ENCODE measurements at places on chromosomes 4 and X. TPM values are rescaled to one million over a fixed set of nuclear protein-coding genes. Genes with fewer than 3 reads are reported as not detected.

DNAAF6 gene
- total RNA-seq = not detected

TMPRSS11F gene
- not detected for total RNA-seq

NLGN4X gene
- not detected for total RNA-seq

ATP5ME gene
- total RNA-seq = 82.3 TPM

FHIP1A gene
- total RNA-seq = 0.80 TPM

ERVMER34-1 gene
- not detected for total RNA-seq

JCHAIN gene
- total RNA-seq = not detected

CXCL13 gene
- total RNA-seq = not detected

EDA gene
- 2.8 TPM for total RNA-seq

YIPF7 gene
- not detected for total RNA-seq

TCEAL6 gene
- total RNA-seq = not detected

WDFY3 gene
- 167 TPM for total RNA-seq

PNCK gene
- total RNA-seq = not detected

RBM41 gene
- total RNA-seq = 21.0 TPM

SLC7A11 gene
- total RNA-seq = 242 TPM

CFAP99 gene
- not detected for total RNA-seq

GC gene
- not detected for total RNA-seq

FGF13 gene
- 0.27 TPM for total RNA-seq

FAM47A gene
- total RNA-seq = not detected

LGI2 gene
- total RNA-seq = under 0.01 TPM

Data from thoracic aorta endothelial cell (primary cell).